CD4-positive, alpha-beta T cell treated with Interleukin-12 subunit alpha and Interleukin-12 subunit beta, for 1 hour (primary cell): ENCODE measurements at places on chromosomes 11 and 22.
A peak's percentile ranks its signal among the peaks of the same experiment; 100 is the strongest.

DNA sequence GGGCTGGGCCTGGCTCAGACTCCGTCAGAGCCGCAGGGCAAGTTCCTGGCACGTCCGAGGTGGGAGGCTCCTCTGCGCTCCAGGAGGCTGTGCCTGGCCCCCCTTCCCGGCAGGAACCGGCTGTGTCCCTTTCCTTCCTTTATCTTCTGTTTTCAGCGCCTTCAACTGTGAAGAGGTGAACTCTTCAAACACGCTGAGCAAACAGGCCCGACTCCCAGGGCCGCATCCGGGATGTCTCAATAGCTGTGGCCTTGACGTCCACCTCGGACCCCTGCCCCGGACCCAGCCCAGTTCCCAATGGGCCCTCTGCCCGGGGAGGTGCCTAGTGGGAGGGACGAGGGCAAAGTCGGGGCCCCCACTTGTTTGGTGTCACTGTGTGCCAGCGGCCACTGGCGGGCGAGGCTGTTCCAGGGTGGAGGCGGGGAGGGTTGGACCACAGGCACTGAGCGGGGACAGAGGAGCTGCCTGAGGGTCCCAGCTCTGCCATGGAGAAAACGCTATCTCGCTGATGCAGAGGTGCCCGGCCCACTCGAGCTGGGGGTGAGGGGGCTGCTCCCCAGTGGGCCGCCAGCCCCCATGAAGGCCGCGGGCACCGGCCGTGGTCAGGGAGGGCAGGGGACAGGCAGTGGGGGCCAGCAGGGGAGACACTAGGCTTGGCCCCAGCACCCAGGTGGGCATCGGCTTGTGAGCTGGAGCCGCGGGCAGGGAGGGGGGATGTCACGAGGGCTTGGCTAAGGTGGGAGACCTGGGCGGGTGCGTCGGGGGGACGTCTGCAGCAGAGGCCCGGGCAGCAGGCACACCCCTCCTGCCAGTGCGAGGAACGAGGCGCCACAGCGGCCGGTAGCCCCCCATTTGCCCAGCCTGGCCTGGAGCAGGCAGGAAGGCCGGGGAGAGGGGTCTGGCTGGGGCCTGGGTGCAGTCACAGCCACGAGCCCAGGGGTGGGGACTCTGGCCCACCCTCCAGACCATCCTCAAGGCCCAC, 2.7 kb upstream of the MUC5B start:
- no peak for DNase-seq

DNA sequence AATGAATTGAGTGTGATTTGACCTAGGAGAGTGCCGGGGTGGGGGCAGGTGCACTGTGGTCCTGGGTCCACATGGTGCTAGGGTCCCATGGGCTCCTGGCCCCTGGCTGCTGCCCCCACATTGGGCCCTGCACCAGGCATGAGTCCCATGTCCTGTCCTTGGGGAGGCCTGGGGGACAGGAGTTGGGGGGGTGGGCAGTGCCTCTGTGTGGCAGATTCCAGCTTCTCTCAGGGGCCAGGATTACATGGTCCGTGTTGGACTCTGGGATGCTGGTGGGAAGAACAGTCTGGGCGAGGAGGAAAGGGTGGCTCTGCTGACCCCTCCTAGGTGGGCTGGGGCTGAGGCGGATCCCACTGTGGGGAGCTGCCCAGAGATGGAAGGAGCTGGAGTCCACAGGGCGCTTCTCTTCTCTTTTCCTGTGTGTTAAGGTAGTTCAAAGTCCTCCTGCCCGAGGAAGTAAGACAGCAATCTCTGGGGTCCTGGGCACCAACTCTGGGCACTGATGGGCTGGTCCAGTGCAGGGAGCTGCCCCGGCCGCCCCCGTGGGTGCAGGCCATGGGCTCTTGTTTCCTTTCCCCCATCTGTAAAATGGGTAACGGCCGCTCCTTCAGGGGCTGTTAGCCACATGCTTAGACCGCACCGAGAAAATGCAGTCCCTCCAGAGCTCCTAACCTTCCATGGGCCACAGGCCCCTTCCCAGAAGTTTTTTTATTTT, 19.8 kb downstream of the KCNQ1 start:
- no peak for DNase-seq

GRCh38 chr11:74196781-74197486, 25.8 kb downstream of the PPME1 start:
- DNase-seq, result no peak

DNA sequence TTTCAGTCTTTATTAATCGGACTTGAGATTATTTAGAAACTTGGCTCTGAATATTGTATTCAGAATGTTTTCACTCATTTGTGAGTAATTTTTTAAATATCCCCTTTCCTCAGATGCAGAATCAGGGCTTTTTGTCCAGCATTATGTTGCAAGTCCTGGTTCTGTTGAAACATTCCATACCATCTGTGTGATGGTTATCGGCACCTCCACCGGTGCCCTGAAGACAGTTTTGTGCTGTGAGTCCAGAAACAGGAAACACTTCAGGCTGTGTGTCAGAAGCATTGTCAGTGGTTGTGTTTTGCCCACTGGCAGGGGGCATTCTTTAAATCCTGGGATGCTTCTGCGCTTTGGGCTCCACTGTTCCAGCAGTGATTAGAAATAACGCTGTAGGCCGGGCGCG, 20.4 kb downstream of the CDPF1 start:
- no peak for DNase-seq

DNA sequence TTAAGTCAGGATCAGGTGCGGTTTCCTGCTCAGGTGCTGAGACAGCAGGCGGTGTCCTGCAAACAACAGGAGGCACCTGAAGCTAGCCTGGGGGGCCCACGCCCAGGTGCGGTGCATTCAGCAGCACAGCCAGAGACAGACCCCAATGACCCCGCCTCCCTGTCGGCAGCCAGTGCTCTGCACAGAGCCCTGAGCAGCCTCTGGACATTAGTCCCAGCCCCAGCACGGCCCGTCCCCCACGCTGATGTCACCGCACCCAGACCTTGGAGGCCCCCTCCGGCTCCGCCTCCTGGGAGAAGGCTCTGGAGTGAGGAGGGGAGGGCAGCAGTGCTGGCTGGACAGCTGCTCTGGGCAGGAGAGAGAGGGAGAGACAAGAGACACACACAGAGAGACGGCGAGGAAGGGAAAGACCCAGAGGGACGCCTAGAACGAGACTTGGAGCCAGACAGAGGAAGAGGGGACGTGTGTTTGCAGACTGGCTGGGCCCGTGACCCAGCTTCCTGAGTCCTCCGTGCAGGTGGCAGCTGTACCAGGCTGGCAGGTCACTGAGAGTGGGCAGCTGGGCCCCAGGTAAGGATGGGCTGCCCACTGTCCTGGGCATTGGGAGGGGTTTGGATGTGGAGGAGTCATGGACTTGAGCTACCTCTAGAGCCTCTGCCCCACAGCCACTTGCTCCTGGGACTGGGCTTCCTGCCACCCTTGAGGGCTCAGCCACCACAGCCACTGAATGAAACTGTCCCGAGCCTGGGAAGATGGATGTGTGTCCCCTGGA, at the start of gene MYO7A:
MYO7A (plus strand) TSS at position 327 of the 772 bp plus-strand sequence. CDS start 2,389 bp downstream, outside the sequence.
- no peak for DNase-seq

DNA sequence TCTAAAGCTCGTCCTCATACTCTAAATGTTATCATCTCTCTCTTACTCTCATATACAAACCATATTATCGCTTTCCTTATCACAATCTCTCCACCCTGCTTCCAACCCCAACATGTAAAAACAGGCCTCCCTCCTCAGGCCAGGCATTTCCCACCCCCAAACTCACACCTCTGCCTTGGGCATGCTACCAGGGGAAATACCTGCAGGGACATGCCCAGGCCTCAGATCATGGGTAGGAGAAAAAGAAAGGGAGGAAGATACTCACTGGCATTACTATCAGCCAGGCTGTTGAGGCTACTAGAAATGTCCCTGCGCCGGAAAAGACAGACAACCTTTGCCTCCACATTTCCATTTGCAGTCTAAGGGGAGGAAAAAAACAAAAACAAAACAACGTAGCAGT, 1.8 kb downstream of the MTA2 start:
- DNase-seq, result peak; percentile 50

DNA sequence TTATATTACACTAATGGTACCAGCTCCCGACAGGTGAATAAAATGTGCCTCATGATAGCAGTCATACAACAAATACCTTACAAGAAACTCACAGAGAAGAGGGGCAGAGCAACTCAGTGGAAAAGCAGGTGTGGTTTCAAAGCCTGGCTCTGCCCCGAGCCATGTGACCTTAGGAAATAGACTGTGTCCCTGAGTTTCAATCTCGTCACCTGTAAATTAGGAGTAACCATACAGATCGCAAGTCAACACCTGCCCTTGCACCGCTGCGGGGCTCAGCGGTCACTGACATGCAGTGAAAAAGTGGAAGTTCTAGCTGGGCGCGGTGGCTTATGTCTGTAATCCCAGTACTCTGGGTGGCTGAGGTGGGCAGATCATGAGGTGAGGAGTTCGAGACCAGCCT, 11.9 kb upstream of the MRTFA start:
- no peak for DNase-seq

DNA sequence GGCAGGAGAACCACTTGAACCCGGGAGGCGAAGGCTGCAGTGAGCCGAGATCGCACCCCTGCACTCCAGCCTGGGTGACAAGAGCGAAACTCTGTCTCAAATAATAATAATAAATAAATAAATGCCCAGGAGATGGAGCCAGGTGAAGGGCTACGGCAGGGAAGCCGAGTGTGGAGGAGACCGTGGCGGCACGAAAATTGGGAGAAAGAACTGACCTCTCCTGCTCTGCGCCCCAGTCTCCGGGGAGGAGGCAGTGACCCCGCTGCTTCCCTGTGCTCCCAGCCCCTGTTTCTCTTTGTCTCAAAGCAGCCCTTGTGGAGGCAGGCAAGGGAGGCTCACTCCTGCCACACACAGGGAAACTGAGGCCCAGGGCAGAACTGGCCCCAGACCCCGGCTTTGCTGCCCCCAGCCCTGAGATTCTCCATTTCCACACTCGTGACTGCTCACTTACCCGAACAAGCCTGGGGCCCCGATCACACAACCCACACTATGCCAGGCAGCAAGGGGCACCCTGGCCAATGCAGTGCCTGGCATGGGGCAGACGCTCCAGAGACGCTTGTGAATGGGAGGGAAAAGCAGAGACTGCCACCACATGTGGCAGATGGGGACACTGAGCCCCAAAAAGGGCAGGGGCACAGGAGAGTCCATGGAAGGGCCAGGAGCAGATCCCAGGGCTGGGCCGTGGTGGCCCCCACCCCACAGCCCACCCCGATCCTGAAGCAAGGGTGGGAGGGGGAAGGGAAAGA, 80.4 kb upstream of the PRR5 start:
- DNase-seq, result no peak

- DNase-seq, result no peak
Measured at GRCh38 chr11:35098855-35099254, 40.1 kb upstream of the CD44 start.

DNA sequence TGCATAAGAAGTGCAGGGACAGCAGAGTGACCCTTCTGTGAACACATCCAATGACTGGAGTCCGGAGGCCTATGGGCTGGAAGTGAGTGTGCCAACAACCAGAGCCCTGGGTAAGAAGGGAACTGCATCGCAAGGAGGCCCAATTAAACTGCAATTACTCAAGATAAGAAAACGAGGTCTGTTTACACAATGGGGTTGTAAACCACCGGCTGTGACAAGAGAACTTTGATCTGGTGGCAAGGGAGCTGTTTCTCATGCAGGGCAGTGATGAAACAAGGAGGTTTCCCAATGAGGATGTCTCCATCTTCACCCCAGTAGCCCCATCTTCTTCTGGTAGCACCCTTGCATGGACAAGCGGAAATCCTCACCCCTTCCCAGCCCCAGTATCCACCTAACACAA, 21.5 kb downstream of the ETS1 start:
- no peak for DNase-seq

GRCh38 chr11:42596576-42597145, 715.1 kb upstream of the API5 start:
- DNase-seq, result no peak

- DNase-seq, result no peak
Measured at GRCh38 chr22:48105259-48105658, 1342.8 kb downstream of the TBC1D22A start.

DNA sequence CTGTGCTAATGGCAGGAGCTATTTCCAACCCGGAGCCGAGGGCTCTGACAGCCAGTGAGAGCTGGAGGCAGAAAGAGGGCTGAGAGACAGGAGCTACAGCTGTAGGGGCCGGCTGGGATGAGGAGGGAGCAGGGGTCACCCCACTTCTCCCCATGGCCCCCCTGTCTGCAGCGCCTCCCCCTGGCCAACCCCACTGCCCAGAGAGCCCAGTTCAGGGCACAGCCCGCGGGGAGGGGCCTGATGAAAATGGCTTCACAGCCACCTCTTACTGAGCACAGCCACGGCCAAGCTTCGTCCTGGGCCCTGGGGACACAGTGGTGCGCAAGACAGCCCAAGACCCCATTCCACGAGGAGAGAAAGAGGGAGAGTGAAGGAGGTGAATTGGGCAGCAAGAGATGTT, 27.9 kb downstream of the RPL3 start:
- no peak for DNase-seq

DNA sequence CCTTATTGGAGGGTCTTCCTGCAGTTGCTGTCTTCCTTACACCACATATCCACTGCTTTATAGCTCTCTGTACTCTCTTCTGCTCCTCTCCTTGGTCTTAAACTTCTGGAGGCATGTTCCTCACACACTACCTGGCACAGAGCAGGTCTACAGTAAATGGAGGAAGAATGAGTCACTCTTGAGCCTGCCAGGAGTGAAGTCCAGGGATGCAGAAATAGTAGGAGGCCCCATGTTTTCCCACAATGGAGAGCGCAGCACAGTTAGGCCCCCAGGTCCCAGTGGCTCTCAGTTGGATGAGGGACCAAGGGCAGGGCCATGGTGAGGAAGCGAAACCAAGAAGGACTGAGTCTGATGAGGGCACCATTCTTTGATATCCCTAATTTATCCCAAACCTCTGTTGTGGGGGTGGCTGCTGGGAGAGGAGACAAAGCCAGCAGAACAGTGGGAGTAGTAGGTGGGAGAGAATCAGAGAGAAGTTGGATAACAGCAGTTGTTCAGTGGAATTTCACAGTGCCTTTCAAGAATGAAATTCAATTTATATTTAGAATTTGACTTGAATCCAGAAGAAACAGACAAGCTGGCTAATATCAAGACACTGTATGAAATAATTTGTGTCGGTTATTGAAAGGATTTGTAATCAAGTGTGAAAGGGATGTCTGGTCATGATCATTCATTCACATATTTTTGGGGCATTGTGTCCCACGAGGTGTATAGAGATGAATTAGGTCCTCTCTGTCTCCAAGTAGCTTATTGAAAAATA, 187.8 kb downstream of the HIPK3 start:
- no peak for DNase-seq

DNA sequence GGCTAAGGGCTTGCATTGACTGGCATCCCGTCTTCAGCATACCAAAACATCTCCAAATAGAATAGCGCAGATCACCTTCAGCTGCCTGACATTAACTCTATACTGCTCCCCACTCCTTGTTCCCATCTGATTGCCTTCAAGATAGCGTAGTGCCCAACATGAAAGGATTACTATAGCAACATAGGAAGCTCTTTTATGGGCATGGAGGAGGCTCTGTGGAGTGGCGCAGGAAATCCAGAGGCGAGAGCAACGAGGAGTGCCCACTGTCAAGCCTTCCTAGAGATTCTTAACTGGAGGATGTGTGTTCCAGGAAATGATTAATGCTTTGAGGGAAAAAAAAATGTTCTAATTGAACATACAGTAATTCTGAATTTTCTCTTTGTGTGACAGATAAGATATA, 213.3 kb downstream of the CADM1 start:
- DNase-seq, result no peak
